ENCODE measurements at places on chromosomes 3 and 15.

GRCh38 chr3:128312271-128312670, 154.4 kb downstream of the DNAJB8 start:
- no peak overlapping the region for H3K27ac ChIP-seq
- no peak overlapping the region for H3K4me3 ChIP-seq
- H3K36me3 ChIP-seq: peaks cover 2% of the 10 kb centered on the region
- peaks cover 12% of the 10 kb centered on the region for H3K4me1 ChIP-seq

GRCh38 chr3:122862381-122862780, 67.5 kb downstream of the SLC49A4 start:
- H3K4me1 ChIP-seq: no peaks in the 10 kb centered on the region
- H3K4me3 ChIP-seq: no peak overlapping the region
- H3K36me3 ChIP-seq: no peaks in the 10 kb centered on the region
- DNase-seq: no peak

DNA sequence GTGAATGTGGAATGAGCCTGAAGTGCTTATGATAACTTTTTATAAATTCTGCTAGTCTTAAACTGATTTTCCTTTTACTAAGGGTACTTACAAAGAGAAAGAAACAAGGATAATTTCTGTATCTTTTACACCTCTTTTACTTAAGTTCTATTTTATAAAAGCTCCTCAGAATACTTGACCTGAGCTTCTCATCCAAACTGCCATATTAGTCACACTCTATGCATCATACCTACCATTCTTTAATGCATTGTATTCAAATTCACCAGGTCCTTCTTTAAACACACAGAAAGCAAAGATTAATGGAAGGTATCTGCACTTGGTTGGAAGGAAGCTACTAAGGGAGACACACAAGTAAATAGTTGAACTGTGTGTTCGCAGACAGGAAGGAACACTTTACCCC, 1.6 kb upstream of the TOPAZ1 start:
- no peak for DNase-seq
- H3K4me3 ChIP-seq: no peak overlapping the region
- no peaks in the 10 kb centered on the region for H3K36me3 ChIP-seq
- peaks cover 16% of the 10 kb centered on the region for H3K27me3 ChIP-seq
- peaks cover 7% of the 10 kb centered on the region for H3K4me1 ChIP-seq

DNA sequence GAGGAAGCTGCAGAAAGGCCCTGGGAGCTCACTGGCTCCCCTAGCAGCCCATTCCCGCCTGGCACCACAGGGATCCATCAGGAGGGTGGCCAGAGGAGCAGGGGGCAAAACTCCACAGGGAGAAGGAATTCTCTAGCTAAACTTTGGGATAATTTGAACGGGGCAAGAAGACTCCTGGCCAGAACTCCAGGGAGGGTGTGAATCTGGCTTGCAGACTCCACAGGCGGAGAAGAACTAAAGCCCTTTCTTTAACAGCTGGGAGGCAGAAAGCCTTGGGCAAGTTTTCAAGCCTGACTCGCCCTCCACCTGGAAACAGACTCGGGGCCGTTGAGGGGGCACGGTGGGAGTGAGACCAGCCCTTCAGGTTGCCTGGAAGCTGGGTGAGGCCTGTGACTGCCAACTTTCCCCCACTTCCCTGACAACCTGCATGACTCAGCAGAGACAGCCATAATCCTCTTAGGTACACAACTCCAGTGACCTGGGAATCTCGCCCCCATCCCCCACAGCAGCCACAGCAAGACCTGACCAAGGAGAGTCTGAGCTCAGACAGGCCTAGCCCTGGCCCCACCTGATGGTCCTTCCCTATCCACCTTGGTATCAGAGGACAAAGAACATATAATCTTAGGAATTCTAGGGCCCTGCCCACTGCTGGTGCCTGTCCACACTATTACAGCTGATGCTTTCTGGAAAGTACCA, 28.6 kb downstream of the SLC27A2 start:
- H3K27me3 ChIP-seq: peaks cover 21% of the 10 kb centered on the region
- peaks cover 3% of the 10 kb centered on the region for H3K4me1 ChIP-seq
- H3K4me3 ChIP-seq: no peak overlapping the region
- H3K36me3 ChIP-seq: peaks cover 50% of the 10 kb centered on the region
- H3K27ac ChIP-seq: no peak overlapping the region

DNA sequence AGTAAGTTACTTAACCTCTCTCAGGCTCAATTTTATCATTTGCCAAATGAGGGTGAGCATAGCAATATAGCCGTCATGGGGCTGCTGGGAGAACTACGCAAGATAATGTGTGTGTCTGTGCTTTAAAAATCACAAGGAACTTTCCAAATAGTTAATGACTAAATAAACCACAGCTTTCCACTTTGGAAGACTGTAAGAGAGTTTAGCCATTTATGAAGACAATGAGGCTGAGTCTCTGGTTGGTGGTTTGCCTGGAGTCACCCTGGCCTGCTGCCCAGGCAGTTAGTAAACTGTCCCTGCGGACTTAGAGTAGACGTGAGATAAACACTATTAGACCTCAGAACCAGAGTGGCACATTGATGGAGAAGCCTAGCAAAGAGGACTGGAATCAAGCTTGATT, 357.7 kb downstream of the CLSTN2 start:
- no peak overlapping the region for H3K27ac ChIP-seq
- H3K36me3 ChIP-seq: no peaks in the 10 kb centered on the region
- H3K4me3 ChIP-seq: no peak overlapping the region
- DNase-seq: no peak

DNA sequence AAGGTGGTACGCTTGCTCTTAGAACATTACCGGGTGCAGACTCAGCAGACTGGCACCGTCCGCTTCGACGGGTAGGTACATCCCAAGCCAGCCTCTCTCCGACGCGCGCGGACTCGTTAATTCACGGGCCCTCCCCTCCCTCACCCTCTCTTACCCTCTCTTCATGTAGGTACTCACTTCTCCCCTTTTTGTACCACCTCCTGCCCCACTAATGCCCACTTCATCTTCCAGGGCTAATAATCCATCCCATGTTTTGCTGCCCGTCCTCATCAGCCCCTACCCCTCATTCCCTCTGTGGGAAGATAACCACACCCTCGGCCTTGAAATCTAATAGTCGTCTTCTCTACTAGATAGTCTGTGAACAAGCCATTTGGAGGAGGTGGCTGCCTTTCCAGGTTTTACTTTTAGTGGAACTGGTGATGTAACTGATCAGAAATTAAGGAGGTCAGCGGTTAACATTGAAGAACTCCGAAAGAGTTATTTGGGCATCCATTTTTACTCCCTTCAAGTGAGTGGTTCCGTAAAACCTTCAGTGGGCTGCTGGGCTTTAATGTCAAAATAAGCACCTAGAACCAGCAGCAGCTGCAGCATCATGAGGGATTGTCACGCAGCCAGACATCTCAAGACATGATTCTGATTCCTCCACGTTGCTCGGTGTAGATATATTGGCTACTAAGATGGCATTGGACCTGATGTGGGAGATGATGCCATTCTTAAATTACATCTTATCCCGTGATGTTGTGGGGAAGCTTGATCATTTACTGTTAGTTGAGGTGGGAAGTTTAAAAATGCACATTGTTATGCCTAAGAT, 1.3 kb downstream of the FEM1B start:
- peaks cover 41% of the 10 kb centered on the region for H3K4me1 ChIP-seq
- peaks cover 25% of the 10 kb centered on the region for H3K36me3 ChIP-seq
- peak overlapping the region; percentile 88 for H3K4me3 ChIP-seq
- peak overlapping the region; percentile 98 for H3K27ac ChIP-seq
- H3K27me3 ChIP-seq: no peaks in the 10 kb centered on the region

DNA sequence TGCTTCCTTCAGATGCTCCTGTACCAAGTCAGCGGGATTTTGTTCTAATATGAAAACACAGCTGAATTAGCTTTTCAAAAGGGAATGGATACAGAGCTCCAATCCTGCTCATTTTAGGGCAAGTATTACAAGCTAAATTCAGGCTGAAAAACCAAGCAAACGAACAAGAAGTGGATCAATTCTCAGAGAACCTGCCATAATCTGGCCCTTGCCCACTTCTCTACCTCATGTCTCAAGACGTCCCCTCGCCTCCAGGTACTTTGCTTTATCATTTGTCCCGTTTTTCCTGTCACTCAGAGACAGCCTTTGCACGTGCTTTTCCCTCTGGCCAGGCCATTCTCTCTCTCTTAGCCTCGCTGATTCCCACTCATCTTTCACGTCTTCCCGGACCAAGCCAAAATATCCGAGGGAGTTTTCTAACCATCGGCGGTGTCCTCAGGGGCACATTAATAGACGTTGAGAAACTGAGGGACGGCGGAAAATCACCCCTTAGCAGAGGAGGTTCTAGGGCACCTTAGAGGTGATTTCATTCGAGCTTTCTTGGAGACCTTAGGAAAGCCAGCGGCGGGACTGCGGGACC, 654 bp downstream of the SUSD5 start:
- H3K36me3 ChIP-seq: no peaks in the 10 kb centered on the region
- no peak overlapping the region for H3K4me3 ChIP-seq
- no peak overlapping the region for H3K27ac ChIP-seq
- peaks cover 57% of the 10 kb centered on the region for H3K27me3 ChIP-seq

- H3K4me1 ChIP-seq: no peaks in the 10 kb centered on the region
- H3K27ac ChIP-seq: no peak overlapping the region
- H3K36me3 ChIP-seq: no peaks in the 10 kb centered on the region
- DNase-seq: no peak
Observed at GRCh38 chr3:81320862-81321261, 440.6 kb downstream of the GBE1 start.

- H3K4me3 ChIP-seq: no peak overlapping the region
- peaks cover 2% of the 10 kb centered on the region for H3K36me3 ChIP-seq
- no peak overlapping the region for H3K27ac ChIP-seq
- DNase-seq: no peak
- H3K27me3 ChIP-seq: no peaks in the 10 kb centered on the region
Observed at GRCh38 chr15:57079931-57080620, 161.6 kb downstream of the TCF12 start.

GRCh38 chr3:43883729-43884396, 193.1 kb downstream of the ABHD5 start:
- H3K4me3 ChIP-seq: no peak overlapping the region
- H3K27ac ChIP-seq: no peak overlapping the region
- no peaks in the 10 kb centered on the region for H3K36me3 ChIP-seq
- H3K4me1 ChIP-seq: no peaks in the 10 kb centered on the region
- H3K27me3 ChIP-seq: peaks cover 16% of the 10 kb centered on the region

DNA sequence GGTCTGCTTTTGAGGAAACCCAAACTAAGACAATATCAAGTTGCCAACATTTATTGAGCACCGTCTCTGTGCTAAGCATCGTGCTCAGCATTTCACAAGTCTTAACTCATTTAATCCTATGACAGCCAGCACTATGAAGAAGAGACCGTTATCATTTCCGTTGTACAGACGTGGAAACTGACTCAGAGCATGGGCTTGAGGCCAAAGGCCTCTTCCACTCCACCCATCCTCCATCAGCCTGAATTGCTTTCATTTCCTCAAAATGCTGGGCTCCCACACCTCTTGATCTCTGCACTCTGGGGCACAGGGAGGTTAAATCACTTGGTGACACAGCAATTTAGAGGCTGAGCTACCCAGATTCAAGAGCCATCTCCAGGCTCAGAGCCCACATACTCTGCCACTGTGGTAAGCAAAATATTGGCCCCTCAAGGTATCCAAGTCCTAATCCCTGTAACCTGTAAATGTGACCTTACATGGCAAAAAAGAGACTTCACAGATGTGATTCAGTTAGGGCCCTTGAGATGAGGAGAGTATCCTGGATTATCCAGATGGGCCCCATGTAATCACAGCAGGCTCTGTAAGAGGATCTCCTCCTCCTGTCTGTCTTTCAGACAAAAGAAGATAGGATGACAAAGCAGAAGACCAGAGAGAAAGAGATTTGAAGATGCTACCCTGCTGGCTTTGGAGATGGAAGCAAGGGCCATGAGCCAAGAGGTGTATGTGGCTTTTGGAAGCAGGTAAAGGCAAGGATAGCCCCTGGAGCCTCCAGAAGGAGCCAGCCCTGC, 24.3 kb upstream of the FLNB start:
- peak; percentile 63 for DNase-seq
- H3K4me1 ChIP-seq: peaks cover 25% of the 10 kb centered on the region
- peak overlapping the region; percentile 86 for H3K27ac ChIP-seq
- no peak overlapping the region for H3K4me3 ChIP-seq

GRCh38 chr3:146250449-146251382, at the start of gene PLSCR4:
PLSCR4 (minus strand) TSS chr3:146251105; CDS start chr3:146222071, 29,034 bp downstream.
- peak within 1 kb of the TSS; percentile 71 for H3K4me3 ChIP-seq
- peaks cover 41% of the 10 kb centered on the region for H3K27me3 ChIP-seq
- peaks cover 4% of the 10 kb centered on the region for H3K4me1 ChIP-seq
- no peaks in the 10 kb centered on the region for H3K36me3 ChIP-seq
- peak; percentile 33 for DNase-seq
- no peak within 1 kb of the TSS for H3K27ac ChIP-seq

DNA sequence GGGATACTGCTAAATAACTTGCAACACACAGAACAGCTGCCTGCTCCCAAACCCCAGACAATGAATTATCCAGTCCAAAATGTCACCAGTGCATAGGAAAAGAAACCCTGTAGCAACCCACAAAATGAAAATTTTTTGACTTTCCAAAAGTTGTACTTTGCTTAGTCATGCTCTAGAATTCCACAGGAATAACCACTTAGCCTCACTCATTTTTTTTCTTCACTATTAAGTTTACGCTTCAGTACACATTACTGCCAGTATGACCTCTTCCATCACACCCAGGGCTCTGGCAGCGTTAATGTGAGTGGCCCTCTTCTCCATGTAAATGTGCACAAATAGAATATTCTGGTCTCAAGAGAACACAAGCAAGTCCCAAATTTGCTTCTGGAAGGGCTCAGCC, 259.8 kb downstream of the MAGI1 start:
- no peak overlapping the region for H3K27ac ChIP-seq
- no peaks in the 10 kb centered on the region for H3K36me3 ChIP-seq
- no peak overlapping the region for H3K4me3 ChIP-seq
- no peaks in the 10 kb centered on the region for H3K27me3 ChIP-seq

DNA sequence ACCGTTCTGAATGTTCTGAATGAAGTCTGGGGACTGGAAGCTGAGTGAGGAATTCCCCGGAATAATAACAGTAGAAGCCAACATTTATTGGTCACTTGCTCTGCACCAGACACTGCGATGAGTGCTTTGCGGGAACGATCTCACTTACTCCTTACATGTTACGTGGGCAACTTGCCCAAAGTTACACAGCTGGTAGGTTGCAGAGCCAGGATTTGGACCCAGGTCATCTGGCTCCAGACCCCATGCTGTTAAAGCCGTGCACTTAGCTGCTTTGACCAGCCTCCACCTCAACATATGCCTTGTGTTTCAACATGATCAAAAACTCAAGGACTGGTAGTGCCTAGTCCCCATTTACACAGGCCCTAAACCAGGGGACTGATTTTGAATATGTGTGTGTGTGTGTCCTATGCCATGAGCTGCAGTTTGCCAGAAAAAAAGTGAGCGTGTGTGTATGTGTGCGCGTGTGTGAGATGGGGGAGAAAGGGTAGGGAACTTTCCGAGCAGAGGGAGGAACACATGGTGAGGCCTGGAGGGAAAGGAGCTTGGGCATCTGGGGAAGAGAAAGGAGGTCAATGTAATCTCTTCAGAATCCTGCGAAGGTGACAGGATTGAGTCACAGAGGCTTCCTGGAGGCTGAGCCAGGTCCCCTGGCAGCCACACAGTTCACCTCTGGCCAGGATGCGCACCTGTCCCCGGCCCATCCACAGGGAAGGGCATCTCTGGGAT, 28.9 kb downstream of the LINGO1 start:
- DNase-seq: no peak
- no peaks in the 10 kb centered on the region for H3K36me3 ChIP-seq
- no peak overlapping the region for H3K4me3 ChIP-seq
- peaks cover 6% of the 10 kb centered on the region for H3K27me3 ChIP-seq
- peaks cover 6% of the 10 kb centered on the region for H3K4me1 ChIP-seq

- no peaks in the 10 kb centered on the region for H3K27me3 ChIP-seq
- DNase-seq: no peak
- no peak overlapping the region for H3K27ac ChIP-seq
Observed at GRCh38 chr3:12447075-12447474, 37.2 kb upstream of the TSEN2 start.

- no peaks in the 10 kb centered on the region for H3K4me1 ChIP-seq
- DNase-seq: no peak
- no peaks in the 10 kb centered on the region for H3K36me3 ChIP-seq
- no peak overlapping the region for H3K27ac ChIP-seq
- no peak overlapping the region for H3K4me3 ChIP-seq
Observed at GRCh38 chr3:54761637-54762036, 166.2 kb downstream of the LRTM1 start.
